CD4-positive, alpha-beta memory T cell (primary cell): ENCODE measurements at places on chromosomes 12 and 14. TPM values are rescaled to one million over a fixed set of nuclear protein-coding genes. Genes with fewer than 3 reads are reported as not detected.

TGFB3 gene
- polyA plus RNA-seq, result not detected

METTL25 gene
- polyA plus RNA-seq, result 9.9 TPM

GRCh38 chr12:123655420-123655819 lies 15.5 kb upstream of the TCTN2 start:
- DNase-seq, result no peak

GRCh38 chr14:64704743-64705380 lies 638 bp downstream of the PLEKHG3 start:
- no peak for DNase-seq

GRCh38 chr14:76073717-76074116 lies 78.0 kb upstream of the GPATCH2L start:
- no peak for DNase-seq

- DNase-seq, result no peak
These were observed 75.6 kb upstream of the SLC24A4 start for GRCh38 chr14:92247341-92247740.

DNA sequence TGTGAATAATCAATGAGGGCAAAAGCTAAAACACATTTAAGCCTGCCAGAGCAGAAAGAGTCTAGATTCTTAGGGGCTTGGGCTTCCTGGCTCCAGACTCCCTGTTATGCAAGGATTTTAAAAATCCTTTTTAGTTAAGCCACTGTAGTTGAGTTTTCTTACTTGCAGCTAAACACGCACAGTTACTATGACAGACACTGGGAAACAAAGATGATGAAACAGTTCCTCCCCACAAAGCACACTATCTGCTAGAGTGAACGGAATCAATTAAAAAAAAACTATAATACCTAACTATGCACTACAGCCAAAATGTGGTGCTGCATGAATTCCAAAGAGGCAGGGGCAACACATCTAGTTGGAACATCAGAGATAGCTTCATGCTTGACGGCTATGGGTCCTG lies 28.2 kb downstream of the RPS6KA5 start:
- DNase-seq, result no peak

DNA sequence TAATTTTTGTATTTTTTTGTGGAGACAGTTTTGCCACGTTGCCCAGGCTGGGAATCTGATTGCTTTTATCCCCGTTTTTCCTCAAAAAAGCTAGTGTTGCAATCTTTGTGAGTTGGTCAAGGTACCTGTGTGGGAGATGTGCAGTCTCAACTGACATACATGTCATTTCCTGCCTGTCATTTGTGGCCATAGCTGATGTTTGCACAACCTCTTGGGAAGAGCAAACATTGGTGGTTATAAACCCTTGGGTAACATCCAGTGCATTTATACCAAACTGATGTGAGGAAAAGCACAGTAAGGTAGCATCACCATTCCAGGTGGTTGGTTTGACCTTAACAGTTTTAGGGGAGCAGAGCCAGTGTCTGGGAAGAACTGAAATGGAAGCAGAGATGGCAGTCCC lies 54.7 kb downstream of the ATG14 start:
- DNase-seq, result no peak

DNA sequence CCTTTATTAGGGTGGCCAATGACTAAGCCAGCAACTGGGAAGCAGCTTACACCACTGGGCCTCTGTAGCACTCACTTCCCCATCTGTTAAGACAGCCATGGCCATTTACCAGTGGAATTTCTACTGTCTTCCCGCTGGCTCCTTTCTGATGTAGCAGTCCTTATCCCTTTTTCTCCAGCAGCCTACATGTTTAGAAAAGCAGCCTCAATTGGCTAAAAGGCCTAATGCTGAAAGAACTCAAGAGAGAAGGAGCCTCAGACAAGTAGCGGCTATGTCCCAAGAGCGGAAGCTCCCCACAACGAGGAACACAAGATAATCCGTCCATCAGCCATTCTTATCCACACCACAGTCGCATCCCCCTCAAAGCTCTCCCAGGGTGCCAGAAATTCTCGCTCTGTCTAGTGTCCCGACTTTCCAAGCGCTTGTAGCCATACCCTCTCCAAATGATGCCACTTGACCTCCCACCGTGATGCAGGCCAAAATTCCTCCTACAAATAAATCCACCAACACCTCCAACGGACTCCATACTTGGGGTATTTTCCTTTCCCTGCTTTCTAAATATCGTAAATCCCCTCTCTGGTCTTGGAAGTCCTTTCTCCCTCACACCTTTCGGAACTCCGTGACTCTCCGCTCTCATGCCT lies 624 bp downstream of the M6PR start:
- DNase-seq, result no peak

DNA sequence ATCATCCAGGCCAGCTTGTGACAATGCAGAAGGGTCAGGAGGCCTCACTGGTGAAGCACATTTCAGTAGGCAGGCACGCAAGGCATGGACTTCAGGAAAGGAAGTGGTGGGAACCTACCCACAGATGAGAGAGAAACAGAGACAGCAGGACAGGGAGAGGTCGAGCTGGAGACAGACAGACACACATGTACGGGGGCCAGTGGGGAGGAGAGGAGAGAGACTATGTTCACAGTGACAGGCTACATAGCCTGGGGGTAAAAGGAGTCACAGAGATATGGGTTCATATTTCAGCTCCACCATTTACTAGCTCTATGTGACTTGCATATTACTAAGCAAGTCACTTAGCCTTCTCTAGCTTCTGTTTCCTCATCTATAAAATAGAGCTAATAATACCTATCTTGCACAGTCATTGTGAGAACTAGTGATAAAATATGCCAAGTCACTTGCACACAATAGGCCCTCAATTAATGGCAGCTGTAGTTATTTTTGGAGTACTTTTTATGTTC lies 91.1 kb upstream of the FUT8 start:
- DNase-seq, result no peak

DNA sequence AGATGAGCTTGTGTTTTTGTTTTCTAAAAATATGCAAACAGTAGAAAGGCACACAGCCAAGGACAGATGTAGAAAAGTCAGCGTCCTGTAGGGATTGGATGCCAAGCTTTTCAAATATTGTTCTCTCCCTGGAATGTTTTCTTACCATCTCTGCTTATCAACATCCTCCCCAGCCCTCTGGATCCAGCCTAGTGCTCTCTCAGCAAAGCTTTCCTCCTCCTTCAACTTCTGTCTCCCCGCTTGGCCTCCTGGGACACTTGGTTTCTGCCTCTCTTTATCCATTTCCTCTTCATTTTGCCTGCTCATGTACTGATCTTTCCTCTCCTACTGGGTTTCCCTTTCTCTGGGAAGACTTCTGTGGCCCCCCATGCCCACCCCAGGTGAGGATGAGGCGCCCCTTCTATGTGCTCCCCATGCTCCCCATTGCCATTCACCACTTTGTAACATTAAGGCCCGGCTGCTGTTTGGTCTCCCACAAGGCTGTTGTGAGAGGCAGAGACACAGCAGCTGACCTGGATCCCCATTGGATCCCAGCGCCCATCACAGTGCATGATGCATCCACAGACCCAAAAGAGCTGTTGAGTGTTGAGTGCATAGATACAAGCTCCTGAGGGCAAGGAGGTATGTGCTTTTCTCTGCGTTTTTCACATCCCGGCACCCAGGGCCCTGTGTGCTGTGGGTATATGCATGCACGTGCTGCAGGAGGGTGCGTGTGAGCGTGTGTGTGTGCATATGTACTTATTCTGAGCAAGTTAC lies 38.2 kb downstream of the EVL start:
- no peak for DNase-seq

DNA sequence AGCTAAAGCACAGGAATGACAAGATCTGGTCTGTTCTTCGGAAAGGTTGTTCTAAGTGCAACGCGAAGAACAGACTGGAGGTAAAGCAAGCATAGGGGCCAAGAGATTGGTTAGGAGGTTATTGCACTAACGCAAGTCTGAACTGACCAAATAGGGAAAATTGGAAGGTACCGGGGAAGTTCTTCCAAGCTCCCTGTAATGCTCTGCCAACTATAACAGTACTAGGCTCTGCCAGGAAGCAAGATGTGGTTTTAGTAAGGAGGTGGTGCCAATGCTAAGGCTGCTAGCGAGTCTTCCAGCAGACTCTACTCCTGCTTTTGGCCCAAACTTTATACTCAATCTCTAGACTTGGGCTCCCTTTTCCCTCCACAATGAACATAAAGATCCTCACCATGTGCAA lies 138.6 kb downstream of the PAWR start:
- no peak for DNase-seq

- DNase-seq, result no peak
These were observed 426.9 kb upstream of the MIS18BP1 start for GRCh38 chr14:45679853-45680252.

DNA sequence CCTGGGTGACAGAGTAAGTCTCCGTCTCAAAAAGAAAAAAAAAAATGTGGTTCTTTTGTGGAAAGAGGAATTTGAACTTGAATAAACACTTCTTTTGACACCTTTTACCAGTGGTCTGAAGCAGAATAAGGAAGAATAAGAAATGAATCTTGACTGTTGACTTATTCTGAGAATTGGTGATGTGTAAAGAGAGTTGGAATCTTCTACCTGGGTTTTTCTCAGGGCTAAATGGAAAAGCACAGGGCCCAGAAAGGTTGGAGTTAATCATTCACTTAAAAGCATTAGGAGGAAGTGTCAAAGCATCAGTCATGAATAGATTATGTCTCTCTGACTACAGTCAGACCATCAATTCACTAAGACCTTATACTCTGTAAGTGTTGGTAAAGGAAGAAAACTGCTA lies 13.9 kb downstream of the PNMA1 start:
- DNase-seq, result no peak

- DNase-seq, result no peak
These were observed 21.1 kb downstream of the SETD3 start for GRCh38 chr14:99459481-99460100.
